Breast epithelium (tissue), 4 donors: ENCODE measurements at places on chromosomes 6 and 20. TPM values are rescaled to one million over a fixed set of nuclear protein-coding genes. Genes with fewer than 3 reads are reported as not detected.

GRCh38 chr6:56851074-56851473 is 103.8 kb upstream of the BEND6 start:
- no peak for DNase-seq

The TRIM39 gene
- 12.6 TPM for total RNA-seq

DNA sequence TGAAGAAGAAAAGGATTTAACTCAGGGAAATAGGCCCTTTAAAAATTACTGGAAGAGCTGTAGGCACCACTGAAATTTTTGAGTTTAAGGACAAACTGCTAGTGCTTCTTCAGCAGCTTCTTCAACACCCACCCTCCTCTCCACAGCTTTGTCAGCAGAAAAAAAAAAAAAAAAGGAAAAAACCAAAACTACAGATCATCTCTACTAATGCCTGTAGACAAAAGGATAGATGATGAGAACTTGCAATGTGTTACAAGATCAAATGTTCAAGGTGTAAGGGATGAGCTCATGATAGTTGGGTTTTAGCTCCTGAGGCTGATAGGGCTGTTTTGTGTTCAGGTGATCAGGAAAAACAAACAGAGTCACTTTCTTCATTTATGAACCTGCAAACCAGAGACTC is 55.2 kb upstream of the PREP start:
- no peak for DNase-seq

The RBM38 gene
- total RNA-seq: 10.5 TPM

The COMMD7 gene
- 22.7 TPM for total RNA-seq

GRCh38 chr6:81752921-81753710 is 635 bp upstream of the TENT5A start:
- peak; percentile 86 for DNase-seq

The BCAS1 gene
- total RNA-seq: 0.98 TPM

DNA sequence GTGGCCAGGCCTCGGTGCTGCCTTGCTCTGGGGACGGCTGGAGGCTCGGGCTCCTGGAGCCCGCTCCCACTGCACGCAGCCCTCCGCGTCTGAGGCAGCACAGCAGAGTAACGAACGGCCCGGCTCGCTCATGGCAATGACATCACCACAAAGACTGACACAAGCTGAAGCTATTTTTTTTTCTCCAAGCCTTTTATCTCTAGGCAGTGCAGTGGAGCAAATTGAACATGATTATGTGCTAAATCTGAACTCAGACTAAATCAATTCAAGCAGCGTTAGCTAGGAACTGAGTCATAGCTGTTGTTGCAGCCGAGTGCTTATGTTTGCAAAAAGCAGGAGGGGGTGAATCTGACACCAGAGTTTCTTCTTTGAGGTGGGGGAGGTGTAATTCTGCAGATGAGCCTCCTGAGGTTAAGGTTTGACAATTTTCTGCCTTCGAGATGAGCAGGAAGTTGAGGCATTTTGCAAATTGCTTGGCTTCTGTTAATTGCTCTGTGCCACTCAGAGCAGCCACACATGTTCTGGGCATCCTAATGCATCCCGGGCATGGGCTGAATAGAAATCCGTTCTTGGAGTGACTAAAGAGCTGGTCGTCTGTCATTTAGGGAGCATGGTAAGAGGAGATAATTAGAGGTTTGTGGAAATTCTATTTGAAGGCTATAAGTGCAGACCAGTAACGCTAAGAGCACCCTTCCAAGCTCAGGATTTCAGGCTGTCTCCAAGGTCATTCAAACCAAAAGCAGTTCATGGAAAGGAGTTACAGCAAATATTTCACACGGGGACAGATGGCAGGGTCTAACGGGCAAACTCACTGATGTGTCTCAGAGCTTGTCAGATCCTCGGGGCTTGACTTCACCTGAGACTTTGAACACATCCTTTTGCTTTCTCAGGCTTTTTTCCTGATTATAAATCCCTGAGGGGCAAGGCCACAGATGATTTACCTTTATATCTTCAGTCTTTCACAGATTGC is 155.1 kb upstream of the ENPP5 start:
- DNase-seq: no peak

DNA sequence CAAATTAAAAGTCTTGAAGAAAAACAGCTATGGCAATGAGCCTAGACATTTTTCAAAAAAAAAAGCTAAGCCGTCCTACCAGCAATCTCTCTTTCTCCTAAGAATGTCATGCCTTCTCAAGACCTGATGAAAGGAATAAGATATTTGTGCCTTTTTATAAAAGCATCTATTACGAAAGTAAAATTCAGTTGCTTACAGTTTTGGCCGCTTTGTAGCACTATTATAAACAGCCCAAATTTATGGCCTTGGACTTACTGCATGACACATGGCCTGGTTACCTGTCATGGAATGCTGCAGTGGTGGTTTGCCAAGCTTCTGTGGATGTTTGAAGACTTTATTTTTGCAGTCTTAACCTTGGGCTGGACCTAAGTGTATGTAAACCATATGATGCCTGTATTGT is 22.2 kb upstream of the VAPB start:
- DNase-seq: no peak

DNA sequence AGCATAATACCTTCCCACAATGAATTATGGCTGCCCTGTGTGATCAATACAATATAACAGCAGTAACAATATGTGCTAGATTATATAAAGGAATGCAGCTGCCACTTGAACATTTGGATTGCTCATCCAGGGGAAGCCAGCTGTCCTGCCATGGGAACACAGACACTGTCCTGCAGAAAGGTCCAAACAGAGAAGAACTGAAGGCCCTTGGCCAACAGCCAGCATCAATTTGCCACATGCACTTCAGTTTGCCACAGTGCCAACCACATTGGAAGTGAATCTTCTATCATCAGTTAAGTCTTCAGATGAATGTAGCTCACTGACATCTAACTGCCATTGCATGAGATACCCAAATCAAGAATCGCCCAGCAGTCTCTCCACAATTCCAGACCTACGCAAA is 332.4 kb downstream of the PRKN start:
- DNase-seq: no peak

GRCh38 chr6:74091136-74091793 is 395.3 kb downstream of the CD109 start:
- no peak for DNase-seq

- DNase-seq: no peak
Observed at GRCh38 chr6:11381801-11382513, 149.5 kb upstream of the NEDD9 start.

DNA sequence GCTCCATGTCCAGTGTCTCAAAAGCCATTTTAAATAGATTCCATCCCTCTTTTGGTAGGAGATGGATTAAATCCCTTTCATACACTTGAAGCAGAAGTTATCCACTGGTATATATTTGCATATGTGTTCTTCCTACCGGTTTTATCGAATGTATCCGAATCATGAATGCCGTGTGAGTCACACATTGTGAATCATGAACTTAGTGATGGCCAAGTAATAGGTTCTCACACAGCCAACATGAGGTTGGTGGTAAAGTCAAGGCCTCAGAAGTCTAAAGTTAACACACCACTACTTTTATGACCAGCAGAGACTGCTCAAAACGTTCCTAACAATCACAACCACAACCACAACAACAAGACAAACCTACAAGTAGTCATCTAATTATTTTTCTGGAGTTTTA is 345.5 kb downstream of the THBS2 start:
- no peak for DNase-seq

The CD40 gene
- 11.7 TPM for total RNA-seq

The MRAP2 gene
- 0.33 TPM for total RNA-seq

- DNase-seq: no peak
Observed at GRCh38 chr6:72720464-72720863, 98.6 kb downstream of the KCNQ5 start.

DNA sequence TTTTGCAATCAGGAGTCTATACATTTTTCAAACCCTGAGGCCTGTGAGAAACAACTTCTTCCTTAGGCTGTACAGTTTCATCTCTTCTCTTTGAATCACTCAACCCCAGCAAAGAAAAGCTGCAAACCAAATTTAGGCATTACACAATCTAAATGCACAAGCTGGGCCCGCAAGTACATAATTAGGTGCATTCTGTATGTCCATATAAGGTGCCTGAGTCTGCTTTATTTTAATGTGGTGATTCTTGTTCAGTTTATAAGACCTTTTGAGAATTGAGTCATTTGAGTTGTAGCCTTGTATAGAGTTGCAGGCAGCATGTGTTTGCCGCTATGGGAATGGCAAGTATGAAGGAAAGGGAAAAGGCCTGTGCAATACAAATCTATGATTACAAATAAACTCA is 709.6 kb upstream of the MARCKS start:
- no peak for DNase-seq
